ENCODE measurements at places on chromosomes 6 and 20.

DNA sequence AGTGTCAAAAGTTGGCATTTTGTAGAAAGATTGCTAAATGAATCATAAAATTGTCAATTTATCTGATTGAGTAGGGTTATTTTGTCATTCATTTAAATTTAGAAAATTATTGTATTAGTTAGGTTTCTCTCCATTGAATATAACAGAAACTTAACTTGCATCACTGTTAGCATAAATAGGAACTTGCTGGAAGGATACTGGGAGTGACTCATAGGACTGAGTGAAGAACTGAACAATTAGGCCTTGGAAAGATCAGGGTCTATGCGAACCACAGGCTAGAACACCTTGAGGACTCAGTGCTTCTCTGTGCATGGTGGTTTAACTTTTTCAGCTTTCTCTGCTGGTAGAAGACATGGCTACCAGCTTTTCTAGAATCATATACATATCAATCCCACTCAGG is 67.7 kb upstream of the IFNGR1 start:
- DNase-seq, result no peak

DNA sequence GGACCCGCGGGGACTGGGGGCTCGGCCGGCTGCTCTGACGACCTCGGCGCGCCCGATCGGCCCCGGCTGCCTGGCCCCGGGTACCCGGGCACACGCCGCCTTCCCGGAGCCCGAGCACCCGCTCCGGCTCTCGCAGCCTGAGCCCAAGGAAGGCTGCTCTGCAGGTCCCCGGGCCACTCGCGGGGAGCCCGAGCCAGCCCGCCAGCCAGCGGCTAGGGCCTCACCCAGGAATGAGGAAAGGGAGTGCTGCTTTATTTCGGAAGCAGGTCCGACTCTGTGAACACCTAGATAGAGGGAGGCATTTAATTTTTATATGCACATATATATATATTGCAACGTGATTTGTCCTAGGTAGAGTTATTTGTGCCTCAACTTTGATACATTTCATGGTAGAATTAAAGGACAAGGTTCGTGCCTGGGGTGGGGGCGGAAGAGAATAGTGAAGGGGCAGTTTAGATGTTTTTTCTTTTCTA is 15.5 kb downstream of the FOXA2 start:
- DNase-seq, result no peak

- peak; percentile 75 for DNase-seq
Measured at GRCh38 chr6:167706313-167707109, 120.2 kb upstream of the AFDN start.

GRCh38 chr6:161743509-161744178 is 469.8 kb upstream of the AGPAT4 start:
- DNase-seq, result no peak

DNA sequence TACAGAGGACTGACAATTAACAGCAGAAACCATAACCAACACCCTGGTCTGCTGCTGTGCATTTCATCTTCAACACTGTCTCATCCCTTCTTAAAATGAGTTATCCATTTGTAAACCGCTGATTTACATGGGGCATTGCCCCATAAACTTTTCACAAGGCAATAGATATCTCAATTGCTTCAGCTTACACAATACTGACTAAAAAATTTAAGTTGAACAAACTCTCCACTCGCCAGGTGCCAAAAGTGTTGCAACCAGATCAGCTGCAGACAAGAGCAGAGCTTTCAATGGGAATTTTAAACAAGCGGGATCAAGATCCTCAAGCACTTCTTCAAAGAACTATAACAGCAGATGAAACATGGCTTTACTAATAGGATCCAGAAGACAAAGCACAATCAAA is 183.0 kb downstream of the TASP1 start:
- no peak for DNase-seq

DNA sequence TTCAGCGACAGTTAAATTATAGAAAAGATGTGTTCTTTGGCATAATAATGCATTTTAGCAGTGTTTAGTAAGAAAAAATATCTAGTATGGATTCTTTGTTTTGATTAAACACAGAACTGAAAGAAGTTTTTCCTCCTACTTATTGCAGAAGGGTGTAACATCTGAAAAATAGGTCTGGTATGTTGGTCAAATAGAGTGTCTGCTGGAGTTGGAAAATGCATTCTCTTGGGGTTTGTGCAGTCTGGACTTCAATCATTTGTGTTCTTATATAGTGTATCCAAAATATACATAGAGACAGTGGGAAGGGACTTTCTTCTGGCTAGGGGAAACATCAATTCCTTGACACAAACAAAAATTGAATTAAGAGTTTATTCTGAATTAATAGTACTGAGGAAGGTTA is 132.4 kb upstream of the MAN1A1 start:
- no peak for DNase-seq

- DNase-seq, result no peak
Measured at GRCh38 chr6:85726206-85726605, 83.5 kb upstream of the SYNCRIP start.

DNA sequence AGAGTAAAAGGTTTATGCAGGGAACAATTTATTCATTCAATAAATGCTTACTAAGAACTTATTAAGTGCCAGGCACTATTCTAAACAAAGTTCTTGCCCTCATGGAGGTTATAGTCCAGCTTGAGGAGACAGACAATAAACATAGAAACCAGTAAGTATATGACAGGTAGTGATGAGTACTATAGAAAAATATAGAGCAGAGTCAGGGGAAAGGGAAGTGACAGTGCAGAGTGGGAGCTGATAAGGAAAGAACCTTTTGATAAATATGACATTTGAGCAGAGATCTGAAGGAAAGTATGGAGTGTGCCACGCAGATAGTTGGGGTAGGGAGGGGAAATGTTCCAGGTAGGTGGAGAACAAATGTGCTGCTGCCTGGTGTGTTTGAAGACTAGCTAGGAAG is 12.1 kb downstream of the ACSS2 start:
- DNase-seq, result no peak

- peak; percentile 28 for DNase-seq
Measured at GRCh38 chr6:161029195-161029809, 37.7 kb downstream of the MAP3K4 start.

GRCh38 chr6:168165373-168165772 is 86.4 kb upstream of the FRMD1 start:
- no peak for DNase-seq

- no peak for DNase-seq
Measured at GRCh38 chr6:10429638-10430427, 15.0 kb upstream of the TFAP2A start.

DNA sequence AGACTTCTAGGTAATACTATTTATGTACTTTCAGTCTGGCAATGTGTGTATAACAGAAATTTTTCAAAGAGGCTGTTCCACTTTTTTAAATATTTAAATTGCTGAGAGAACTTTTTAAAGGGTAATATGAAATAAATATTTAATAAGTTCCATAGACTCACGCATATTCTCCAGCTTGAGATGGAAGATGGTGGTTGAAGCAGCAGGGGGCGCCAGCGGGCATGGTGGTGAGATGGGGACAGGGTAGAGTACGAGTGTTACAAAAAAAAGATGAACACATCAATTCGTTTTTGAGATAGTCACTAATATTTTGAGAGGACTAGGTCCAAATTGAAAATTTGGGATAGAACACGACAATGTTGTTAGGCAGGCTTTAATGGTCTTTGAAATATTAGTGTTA is 68.4 kb downstream of the RSPO3 start:
- DNase-seq, result peak; percentile 78

GRCh38 chr20:62365814-62366369 is 1.2 kb downstream of the LAMA5 start:
- no peak for DNase-seq

- no peak for DNase-seq
Measured at GRCh38 chr6:10460096-10460495, 45.2 kb upstream of the TFAP2A start.

- DNase-seq, result no peak
Measured at GRCh38 chr6:124226396-124226795, 422.7 kb downstream of the NKAIN2 start.

- DNase-seq, result no peak
Measured at GRCh38 chr6:110232450-110232849, 52.2 kb downstream of the CDC40 start.

GRCh38 chr6:119844387-119844786 is 494.8 kb upstream of the MAN1A1 start:
- no peak for DNase-seq

DNA sequence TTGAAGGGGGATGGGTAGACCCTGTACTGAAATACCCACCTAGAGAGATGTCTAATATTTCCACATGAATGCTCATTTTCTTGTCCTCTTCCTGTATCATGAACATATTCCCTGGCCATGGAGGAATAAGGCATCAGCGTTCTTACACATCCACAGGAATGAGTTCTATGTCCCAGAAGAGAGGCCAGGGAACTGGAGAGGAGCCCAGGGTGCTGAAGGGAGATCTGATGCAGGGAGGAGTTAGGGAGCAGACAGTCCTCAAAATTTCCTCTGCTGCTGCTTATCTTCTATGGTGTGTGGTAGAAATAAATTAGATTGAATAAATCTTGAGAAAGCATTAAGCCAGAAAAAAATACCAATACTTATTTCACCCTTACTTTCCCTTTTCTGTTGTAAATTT is 295.0 kb downstream of the KCNQ5 start:
- no peak for DNase-seq

DNA sequence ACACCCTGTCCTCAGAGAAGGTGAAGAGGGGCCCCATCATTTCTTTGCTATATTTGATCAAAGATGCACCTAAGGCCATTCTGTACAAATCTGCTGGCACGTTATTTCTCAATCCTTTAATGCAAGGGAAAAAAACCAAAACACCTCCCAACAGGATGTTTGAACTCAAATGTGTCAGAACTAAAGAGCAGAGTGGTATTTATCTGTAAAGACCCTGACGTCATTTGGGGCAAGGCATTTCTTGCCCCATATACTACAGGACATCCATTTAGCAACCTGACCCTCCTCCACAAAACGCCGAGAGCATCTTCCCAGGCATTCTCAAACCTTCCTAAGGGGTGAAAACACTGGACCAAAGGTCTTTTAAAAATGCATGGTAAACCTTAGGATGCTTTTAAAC is 50.8 kb downstream of the ZMYND8 start:
- no peak for DNase-seq

DNA sequence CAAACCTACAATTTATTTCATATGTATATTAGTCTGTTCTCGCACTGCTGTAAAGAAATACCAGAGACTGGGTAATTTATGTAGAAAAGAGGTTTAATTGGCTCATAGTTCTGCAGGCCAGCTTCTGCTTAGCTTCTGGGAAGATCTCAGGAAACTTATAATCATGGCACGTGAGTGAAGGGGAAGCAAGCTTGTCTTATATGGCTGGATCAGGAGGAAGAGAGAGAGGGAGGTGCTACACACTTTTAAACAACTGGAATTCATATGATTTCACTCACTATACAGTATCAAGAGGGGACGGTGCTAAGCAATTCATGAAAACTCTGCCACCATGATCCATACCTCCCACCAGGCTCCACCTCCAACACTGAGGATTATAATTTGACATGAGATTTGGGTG is 29.9 kb downstream of the PHACTR2 start:
- DNase-seq, result no peak
